Esophagus mucosa (tissue), 1 donor: ENCODE measurements at places on chromosomes 6 and 20.

GRCh38 chr20:11850901-11851300 is 66.8 kb upstream of the BTBD3 start:
- no peak for ATAC-seq

- peak; percentile 75 for ATAC-seq
These were observed 7.7 kb upstream of the FOXF2 start for GRCh38 chr6:1381481-1382330.

DNA sequence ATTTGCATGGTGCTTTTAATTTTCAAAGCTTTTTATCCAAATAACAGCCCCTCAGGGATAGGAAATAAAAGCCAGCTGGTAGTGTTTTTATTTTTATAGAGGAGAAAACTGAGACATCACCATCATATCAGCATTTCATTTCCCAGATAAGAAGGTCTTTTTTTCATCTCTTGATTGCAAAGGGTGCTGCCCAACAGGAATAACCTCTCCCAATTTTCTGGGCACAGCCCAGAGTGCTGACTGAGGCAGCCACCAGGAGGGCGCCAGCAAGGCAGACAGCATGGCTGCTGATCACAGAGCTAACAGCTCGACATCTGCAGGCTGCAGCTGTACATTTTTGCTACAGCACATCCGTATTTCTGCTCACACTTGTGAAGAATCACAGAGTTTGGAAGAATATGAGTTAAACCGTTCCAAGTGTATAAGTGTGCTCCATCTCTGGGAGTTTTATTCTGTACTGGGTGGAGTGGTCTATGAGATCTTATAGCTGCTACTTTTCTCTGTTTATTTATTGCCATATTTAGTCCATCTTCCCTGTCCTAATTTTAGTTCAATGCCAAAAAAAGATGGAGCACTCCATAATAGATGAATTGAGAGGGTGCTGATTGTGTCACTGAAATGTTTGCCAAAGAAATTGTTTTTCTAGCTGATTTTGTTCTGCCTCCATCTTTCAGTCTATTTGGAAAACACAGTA is 85.5 kb upstream of the C20orf144 start:
- peak; percentile 58 for ATAC-seq

- ATAC-seq: no peak
These were observed 143.4 kb downstream of the CDC5L start for GRCh38 chr6:44530910-44531234.

DNA sequence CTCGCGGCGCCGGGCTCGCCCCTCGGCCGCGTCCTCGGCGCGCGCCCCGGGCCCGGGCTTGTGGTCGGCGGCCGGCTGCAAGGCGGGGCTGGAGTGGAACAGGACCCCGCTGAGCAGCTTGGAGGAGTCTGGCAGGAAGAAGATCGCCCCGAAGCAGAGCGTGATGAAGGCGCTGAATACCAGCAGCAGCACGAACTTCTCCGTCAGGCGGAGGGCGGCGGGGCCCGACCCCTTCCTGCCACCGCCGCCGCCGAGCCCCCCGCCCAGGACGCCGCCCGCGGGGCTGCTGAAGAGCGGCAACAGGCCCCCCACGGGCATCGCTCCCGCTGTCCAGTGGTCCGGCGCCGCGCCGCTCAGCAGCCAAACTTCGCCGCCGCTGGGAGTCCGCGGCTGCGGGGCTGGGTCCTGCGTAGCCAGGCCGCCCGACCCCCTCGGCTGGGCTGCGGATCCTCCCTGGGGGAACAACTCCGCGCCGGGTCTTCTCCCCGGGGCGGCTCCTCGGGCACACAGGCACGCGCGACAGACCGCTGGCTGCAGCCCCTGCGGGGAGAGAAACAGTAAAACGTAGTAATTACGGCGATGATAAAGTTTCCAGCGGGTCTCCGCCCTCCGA is 707 bp downstream of the MAN1A1 start:
- peak; percentile 16 for ATAC-seq
